ENCODE measurements at places on chromosomes 1 and 21.

- DNase-seq: no peak
Observed at GRCh38 chr1:36231191-36231590, 6.9 kb downstream of the THRAP3 start.

GRCh38 chr1:74508449-74508848 is 4.0 kb downstream of the LRRC53 start:
- DNase-seq: no peak

GRCh38 chr21:43292866-43293142 is 124.0 kb downstream of the CRYAA start:
- DNase-seq: no peak

- DNase-seq: no peak
Observed at GRCh38 chr1:90640325-90640724, 76.8 kb downstream of the BARHL2 start.

GRCh38 chr1:86155807-86156565 is 586 bp downstream of the COL24A1 start:
- peak; percentile 20 for DNase-seq

- peak; percentile 29 for DNase-seq
Observed at GRCh38 chr21:33069994-33070743, at the start of gene OLIG1. TSS of gene OLIG1 (plus strand) at chr21:33070141. CDS start at chr21:33070247, 106 bp downstream.

GRCh38 chr1:86067626-86068025 is 88.9 kb downstream of the COL24A1 start:
- DNase-seq: no peak

DNA sequence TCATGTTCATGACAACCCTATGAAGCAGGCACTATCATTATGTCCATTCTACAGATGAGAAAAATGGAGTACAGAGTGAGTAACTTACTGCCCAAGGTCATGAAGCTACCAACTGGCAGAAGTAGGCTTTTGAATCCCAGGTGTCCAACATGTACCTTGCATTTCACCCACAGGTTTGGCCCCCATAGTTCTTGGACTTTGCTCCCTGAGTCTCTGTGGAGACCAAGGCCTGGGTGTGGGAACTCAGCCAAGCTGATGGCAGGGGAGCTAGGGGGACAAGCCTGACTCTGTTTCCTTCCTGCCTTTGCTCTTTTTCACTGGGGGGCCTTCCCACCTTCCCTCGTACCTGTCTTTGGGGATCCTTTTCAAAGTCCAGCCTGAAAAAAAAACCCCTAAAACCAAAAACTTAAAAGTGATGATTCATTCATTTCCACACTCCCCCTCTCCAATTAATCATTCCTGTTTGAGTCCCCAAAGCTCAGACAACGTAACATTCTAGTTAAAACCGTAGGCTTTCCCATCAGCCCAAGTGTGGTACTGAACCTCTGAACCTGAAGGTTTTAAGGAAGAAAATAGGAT is 8.5 kb upstream of the TTC22 start:
- DNase-seq: no peak

DNA sequence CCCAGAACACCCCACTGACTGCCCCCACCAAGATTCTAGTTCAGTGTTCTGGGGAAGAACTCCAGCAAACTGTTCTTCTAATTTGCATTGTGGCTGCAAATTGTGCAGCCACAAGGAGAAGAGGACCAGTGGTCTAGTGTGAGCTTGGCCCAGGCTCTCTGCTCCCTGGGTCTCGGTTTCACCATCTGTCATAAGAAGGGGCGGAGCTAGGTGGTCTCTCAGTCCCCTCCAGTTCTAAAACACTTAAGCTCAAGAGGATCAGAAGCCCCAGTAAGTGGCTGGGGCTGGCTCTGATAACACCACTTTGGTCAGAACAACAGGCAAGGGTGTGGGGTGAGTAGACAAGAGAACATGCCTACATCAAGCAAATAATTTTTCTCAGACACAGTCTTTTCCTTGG is 99.9 kb downstream of the BEND5 start:
- DNase-seq: no peak

DNA sequence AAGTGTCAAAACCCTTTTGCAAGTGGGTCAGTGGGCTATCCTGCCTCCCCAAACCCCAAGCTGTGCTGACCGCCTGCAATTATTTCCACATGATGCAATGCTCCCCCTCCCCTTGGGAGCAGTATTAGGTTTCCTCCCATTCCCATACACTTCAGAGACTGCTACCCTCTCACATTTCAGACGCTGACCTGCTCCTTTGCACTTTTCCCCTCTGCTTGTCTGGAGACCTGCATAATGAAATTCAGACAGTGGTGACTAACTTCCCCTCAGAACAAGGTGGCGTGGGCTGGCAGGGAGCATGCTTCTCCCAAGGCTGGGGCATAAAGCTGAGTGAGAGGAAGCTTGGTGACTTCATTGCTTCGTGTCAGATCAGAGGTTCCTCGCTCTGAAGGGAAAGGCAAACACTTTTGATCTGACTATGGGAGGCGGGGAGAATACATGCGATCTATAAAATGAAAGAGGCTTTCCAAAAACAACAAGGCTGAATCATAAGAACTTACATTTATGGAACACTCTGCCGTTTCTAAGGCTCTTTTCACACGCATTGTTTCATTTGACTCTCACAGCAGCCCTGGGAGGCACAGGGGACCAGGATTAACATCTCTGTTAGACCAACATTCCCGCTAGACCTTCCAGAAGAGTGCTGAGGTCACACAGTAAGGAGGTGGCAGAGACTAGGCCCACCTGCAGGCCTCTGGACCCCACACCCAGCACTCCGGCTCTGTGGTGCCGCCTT is 27.5 kb upstream of the ROR1 start:
- DNase-seq: no peak

DNA sequence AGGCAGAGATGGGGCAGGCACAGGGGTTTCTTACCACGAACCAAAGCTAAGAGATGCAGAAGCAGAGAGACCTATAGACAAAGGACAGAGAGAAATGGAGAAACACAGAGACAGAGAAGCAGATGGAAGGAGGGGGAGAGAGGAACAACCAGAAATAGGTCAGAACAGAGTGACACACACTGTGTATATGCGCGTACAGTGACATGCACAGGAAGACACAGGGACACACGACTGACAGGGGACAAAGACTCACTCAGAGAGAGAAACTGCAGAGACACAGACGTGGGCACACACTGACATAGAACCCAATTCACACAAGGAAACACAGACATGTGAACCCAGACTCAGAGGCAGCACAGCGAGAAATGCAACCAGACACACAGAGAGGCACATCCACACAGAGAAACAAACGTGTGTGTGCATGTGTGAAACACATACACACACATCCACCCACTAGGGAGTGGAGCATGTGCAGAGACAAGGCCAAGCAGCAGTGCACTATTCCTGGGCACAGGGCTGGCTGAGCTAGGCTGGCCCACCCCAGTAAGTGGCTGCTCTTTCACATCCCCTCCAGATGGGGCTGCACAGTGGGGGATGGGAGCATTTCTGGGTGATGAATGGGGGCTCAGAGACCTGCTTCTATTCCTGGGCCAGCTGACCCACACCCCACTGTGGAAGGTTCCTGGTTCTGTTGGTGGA is 123.4 kb upstream of the CSF3R start:
- DNase-seq: no peak

GRCh38 chr1:145918992-145919939 is 749 bp upstream of the PEX11B start:
- DNase-seq: peak; percentile 88

DNA sequence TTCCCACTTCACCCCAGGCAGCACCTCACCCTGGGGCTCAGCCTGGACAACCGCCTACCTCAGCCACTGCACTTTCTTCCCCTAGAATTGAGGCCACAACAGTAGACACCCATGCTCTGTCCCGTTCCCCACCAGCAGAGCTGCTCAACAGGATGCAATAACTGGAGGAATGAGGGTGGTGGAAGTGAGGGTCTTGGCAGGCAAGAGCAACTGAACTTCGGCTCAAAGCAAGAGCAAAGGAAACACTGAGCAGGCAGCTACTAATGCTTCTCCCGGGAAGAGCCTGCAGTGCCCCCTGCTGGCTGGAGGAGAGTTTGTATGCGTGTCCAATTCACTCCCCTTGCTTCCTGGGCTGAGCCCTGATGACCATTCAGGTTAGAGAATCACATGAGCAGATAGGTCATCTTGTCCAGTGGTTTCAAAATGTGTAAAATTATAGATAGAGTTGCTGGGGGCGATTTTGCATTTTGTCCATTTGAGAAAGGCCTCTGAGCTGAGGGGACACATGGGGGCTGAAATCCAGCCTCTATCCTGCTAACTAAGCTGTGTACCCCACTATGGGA is 13.9 kb downstream of the NT5C1A start:
- DNase-seq: peak; percentile 44

- no peak for DNase-seq
Observed at GRCh38 chr1:214678386-214678785, 75.4 kb downstream of the CENPF start.

- no peak for DNase-seq
Observed at GRCh38 chr1:212915245-212916091, 34.9 kb upstream of the VASH2 start.

DNA sequence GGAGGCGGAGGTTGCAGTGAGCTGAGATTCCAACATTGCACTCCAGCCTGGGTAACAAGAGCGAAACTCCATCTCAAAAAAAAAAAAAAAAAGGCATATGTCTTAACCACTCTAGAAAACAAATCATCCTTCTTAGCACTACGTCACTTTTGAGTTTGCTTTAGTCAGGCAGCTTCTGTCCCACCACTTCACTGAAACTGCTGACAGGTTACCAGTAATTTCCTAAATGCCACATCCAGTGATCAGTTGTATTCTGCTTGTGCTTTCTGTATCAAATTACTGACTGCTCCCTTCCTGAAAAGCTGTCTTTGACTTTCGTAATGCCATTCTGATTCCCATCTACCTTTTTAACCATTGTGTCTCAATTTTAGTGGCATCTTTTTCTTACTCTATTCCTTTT is 21.7 kb downstream of the RCOR3 start:
- DNase-seq: no peak

GRCh38 chr1:68620571-68620970 is 123.7 kb upstream of the DEPDC1 start:
- DNase-seq: no peak

DNA sequence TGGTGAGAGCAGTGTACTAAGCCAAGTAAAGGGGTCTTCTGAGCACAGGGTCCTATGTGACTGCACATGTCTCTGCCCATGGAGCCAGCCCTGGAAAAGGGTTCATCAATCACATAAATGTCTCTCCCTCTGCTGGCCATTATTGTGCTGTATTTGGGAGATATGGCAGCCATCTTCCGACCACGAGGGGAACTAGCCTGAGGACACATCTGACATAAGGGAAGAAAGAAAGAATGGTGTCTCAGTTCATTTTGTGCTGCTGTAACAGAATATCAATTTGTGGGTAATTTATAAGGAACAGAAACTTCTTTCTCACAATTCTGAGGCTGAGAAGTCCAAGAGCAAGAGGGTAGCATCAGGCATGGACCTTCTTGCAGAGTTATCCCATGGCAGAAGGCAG is 55.1 kb upstream of the GJA5 start:
- DNase-seq: no peak

DNA sequence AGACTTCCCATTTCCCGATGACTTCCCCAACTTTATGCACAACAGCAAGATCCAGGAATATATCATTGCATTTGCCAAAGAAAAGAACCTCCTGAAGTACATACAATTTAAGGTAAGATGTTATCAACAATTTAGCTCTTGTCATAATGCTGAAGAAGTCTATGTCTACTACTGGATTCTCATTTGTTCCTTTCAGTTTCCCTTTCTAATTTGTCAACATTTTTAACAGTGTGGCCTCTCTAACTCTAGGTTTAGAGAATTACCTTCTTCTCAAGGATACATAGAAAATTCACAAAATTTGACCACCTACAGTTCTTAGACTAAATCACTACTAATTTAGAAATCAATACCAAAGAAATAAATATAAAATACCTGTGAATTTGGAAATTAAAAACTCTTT is 13.2 kb downstream of the FMO3 start:
- no peak for DNase-seq

DNA sequence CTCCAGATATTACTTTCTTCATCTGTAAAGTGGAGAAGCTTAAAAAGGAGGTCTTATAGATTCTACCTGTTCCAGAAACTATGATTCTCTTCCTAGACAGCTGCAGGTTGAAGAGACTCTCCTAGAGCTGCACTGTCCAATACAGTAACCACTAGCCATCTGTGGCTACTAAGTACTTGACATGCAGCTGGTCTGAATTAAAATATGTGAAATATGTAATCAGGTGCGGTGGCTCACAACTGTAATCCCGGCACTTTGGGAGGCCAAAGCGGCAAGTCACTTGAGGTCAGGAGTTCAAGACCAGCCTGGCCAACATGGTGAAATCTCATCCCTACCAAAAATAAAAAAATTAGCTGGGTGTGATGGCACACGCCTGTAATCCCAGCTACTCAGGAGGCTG is 15.8 kb downstream of the APP start:
- DNase-seq: no peak

- no peak for DNase-seq
Observed at GRCh38 chr1:11766429-11766776, 4.4 kb downstream of the C1orf167 start.

DNA sequence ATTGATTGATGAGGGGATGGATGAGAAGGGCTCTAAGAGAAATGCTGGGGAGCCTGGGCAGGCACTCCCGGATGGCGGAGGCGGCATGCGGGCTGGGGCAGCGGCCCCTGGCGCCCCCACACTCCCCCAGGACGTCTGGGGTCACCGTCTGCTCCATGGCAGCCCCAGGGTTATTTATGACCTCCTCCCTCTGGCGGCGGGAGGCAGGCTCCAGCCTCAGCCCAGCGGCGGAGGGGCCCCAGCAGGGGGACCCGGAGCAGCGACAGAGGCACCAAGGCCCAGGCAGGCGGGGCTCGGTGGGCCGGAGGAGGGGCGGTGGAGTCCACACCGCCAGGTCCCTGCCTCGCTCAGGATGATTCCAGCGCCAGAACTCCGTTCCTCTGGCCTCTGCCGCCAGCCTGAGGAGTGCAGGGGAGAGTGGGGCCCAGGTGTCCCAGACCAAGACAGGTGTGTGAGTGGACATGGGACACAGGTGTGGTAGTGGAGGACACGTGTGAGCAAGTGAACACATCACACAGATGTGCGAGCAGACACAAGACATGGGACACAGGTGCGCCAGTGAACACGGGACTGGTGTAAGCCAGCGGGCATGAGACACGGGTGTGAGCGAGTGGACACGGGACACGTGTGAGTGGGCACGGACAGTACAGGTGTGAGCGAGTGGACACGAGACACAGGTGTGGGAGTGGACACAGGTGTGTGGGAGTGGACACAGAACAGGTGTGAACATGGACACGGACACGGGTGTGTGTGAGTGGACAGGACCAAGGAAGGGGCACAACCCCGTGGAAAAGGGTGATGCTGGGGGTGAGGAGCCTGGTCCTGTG is 2.5 kb upstream of the SAMD11 start:
- DNase-seq: no peak

DNA sequence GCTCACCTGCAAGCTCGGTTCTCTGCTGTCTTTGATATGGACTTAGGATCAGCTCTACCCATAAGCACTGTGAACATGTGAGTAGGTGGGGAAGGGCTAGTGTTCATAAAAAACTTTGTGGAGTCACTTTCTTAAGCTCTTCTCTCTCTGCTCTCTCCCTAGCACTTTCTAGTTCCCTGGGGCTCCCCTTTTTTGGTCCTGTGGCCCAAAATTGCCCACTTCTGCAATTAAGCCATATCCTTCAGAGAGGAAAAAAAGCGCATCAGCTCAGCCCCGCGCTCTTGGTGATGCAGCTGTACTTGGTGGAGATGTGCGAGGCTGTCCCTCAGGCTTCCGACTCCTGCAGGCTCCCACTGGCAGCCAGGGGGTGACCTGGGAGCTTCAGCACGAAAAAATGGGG is 23.4 kb downstream of the CCSAP start:
- DNase-seq: no peak

Data from GM12892 (cell line).